ENCODE measurements at places on chromosomes 4 and X. TPM values are rescaled to one million over a fixed set of nuclear protein-coding genes. Genes with fewer than 3 reads are reported as not detected.

AKAP4 gene
- total RNA-seq: not detected

PDCL2 gene
- total RNA-seq: not detected

CLDN24 gene
- total RNA-seq: not detected

HSFX3 gene
- not detected for total RNA-seq

TEX13D gene
- total RNA-seq: not detected

POLN gene
- 1.4 TPM for total RNA-seq

RPS6KA6 gene
- 16.6 TPM for total RNA-seq

HDX gene
- total RNA-seq: 2.0 TPM

COQ2 gene
- total RNA-seq: 21.6 TPM

NKX3-2 gene
- total RNA-seq: 0.72 TPM

TLR3 gene
- total RNA-seq: 23.6 TPM

IGSF1 gene
- total RNA-seq: 0.12 TPM

MBNL3 gene
- 17.2 TPM for total RNA-seq

CSAG3 gene
- total RNA-seq: not detected

CT45A1 gene
- total RNA-seq: not detected

ZNF595 gene
- 24.3 TPM for total RNA-seq

SASH3 gene
- 10.1 TPM for total RNA-seq

DAPP1 gene
- 1.7 TPM for total RNA-seq

SRPX gene
- total RNA-seq: 6.3 TPM

TEX11 gene
- 0.89 TPM for total RNA-seq

MID1IP1 gene
- 22.2 TPM for total RNA-seq

EREG gene
- 1.5 TPM for total RNA-seq

RLIM gene
- total RNA-seq: 22.8 TPM

DRP2 gene
- 0.70 TPM for total RNA-seq

TXK gene
- 2.4 TPM for total RNA-seq

SH2D1A gene
- 0.55 TPM for total RNA-seq

PHOX2B gene
- total RNA-seq: 0.29 TPM

UGT2B10 gene
- total RNA-seq: 0.24 TPM

ZXDB gene
- 6.2 TPM for total RNA-seq

HTR2C gene
- not detected for total RNA-seq

GAB3 gene
- 2.5 TPM for total RNA-seq

DCAF4L1 gene
- 0.09 TPM for total RNA-seq

MXRA5 gene
- total RNA-seq: 4.7 TPM

EFHC2 gene
- 3.0 TPM for total RNA-seq

GIMD1 gene
- not detected for total RNA-seq

KIF4A gene
- total RNA-seq: 3.1 TPM

REPS2 gene
- total RNA-seq: 17.2 TPM

VCX2 gene
- total RNA-seq: not detected

PRAF2 gene
- total RNA-seq: 3.9 TPM

RENBP gene
- total RNA-seq: 10.2 TPM

DMRTC1 gene
- not detected for total RNA-seq

P2RY8 gene
- total RNA-seq: 2.0 TPM

SPATA4 gene
- total RNA-seq: not detected

GYG2 gene
- total RNA-seq: 15.6 TPM

PHEX gene
- 0.19 TPM for total RNA-seq

FAM200B gene
- total RNA-seq: 38.9 TPM

SPANXD gene
- not detected for total RNA-seq

FRAS1 gene
- total RNA-seq: 9.3 TPM

SNCA gene
- 17.9 TPM for total RNA-seq

SPOCK3 gene
- total RNA-seq: 0.55 TPM

TREX2 gene
- total RNA-seq: 1.2 TPM

NUDT10 gene
- total RNA-seq: 2.9 TPM

TEC gene
- total RNA-seq: 3.8 TPM

HPGDS gene
- 1.8 TPM for total RNA-seq

CPZ gene
- total RNA-seq: 0.63 TPM

LRCH2 gene
- total RNA-seq: 1.9 TPM

PFKFB1 gene
- total RNA-seq: 0.29 TPM

All from mucosa of descending colon (tissue), 3 donors.